A549 treated with GW870086 at 1 μM for 4 hours (cell line): ENCODE measurements at places on chromosomes 13 and 19. TPM values are rescaled to one million over a fixed set of nuclear protein-coding genes. Genes with fewer than 3 reads are reported as not detected.

The ATP4B gene
- total RNA-seq: not detected in 5 replicates

The FFAR2 gene
- total RNA-seq: not detected in 5 replicates

The ZNF561 gene
- total RNA-seq: 5.1 to 13.6 TPM (median 8.8 TPM) in 5 replicates

The NLRP11 gene
- total RNA-seq: 0.03 to 0.07 TPM in 2 of 5 replicates, not detected in the others

The DCLK1 gene
- total RNA-seq: 0.51 to 1.0 TPM (median 0.80 TPM) in 5 replicates
